ENCODE measurements at places on chromosomes 11 and 22.

DNA sequence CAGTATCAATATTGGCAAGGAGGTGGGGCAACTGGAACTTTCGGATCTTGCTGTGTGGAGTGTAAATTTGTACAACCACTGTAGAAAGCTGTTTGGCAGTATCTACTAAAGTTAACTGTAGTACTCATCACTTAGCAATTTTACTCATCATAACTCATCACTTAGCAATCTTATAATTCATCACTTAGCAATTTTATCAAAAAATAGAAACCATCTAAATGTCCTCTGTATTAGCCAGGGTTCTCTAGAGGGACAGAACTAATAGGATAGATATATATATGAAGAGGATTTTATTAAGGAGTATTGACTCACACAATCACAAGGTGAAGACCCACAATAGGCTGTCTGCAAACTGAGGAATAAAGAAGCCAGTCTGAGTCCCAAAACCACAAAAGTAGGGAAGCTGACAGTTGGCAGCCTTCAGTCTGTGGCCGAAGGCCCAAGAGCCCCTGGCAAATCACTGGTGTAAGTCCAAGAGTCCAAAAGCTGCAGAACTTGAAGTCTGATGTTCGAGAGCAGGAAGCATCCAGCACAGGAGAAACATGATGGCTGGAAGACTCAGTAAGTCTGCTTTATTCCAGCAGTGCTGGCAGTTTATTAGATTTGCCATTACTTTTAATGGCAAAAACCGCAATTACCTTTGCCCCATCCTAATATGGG lies 92.9 kb upstream of the USP47 start:
- DNase-seq = no peak

- peak; percentile 30 for DNase-seq
These were observed 5.0 kb downstream of the FTH1 start for GRCh38 chr11:61962213-61963015.

DNA sequence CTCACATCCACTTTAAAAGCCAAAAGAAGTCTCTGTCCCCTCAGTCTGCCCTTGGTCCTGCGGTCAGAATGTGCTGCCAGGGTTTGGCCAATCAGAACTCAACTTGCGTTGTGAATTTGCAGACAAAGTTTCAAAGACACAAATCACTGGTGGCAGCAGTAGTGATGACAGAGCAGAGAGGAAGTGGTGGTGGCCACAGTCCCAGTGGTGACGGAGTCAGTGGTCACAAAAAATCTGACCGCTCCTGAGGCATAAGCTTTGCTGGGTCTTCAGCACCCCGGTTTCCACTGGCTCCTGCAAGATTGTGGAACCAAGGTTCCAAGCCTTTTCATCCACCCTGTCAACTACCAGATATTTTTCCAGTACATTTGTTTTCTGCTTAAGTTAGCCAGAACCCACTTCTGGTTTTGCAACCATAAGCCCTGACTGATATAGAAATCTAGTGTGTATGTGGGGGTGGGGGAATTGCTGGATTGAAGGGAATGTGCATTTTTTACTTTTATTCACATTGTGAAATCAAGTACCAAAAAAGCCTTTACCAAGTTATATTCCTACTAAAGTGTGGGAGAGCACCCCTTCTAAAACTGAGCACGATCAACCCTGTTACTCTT lies 112.3 kb downstream of the TMPRSS5 start:
- no peak for DNase-seq

GRCh38 chr22:48794906-48795305 lies 1032.8 kb downstream of the BRD1 start:
- DNase-seq = no peak

DNA sequence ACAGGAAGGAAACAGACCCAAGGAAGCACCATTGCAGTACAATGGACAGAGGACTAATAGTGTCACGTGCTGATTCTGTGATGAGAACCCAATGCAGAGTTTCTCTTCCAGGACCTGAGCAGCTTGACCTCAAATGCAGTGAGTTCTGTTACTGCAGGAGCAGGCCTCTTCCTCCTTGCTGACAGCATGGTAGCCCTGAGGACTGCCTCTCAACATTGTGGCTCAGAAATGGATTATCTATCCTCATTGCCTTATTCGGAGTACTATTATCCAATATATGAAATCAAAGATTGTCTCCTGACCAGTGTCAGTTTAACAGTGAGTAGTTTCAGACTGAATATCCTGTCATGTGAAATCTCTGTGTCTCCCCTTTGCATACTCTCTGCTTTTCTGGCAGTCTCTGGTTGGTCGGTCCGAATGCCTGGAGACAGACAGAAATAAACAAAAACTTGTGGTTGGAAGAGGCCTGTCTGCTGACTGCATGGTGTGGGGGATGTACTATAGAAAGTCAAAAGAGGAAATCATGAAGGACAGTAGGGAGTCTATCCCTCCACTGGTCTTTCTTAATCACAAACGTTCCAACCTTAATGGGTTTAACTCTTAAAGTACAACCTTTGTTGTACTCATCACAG lies 6.9 kb upstream of the MS4A14 start:
- DNase-seq = peak; percentile 99

- no peak for DNase-seq
These were observed 87.8 kb upstream of the DRD2 start for GRCh38 chr11:113562981-113563461.

DNA sequence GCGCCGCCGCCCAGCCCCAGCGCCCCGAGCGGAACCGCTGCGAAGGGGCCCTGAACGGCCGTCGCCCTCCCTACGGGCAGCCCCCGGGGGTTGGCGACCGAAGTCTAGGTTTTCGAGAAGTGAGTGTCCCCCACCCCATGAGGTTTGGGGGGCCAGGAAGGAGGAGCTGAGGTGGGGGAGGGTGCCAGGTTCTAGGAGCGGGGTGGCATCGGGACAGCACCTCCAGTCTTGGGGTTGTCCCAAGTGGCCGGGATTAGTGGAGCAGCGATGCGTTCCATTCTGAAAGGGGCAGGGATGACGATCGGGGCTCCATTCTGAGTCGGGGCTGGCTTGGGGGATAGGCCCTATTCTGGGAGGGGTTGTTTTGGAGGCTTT lies 408 bp downstream of the PPP2R5B start:
- no peak for DNase-seq

GRCh38 chr22:40433416-40434090 lies 63.2 kb downstream of the SGSM3 start:
- no peak for DNase-seq

DNA sequence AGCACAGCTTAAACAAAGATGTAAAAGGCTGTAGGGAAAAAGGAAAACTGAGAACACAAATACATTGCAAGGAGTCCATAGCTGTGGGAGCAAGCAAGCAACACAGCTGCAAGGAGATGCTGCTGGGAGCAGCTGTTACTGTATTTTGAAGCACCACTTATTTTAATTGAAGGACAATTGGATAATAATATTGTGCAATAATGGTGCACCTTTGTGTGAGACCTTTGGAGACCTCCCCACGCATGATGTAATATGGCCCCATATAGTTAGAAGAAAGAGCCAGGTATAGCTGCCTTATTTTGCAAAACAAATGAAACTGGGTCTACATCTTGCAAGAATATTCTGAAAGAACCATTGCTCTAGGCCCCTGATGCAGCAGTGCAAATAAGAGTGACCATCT lies 191.1 kb upstream of the KIRREL3 start:
- DNase-seq = no peak

DNA sequence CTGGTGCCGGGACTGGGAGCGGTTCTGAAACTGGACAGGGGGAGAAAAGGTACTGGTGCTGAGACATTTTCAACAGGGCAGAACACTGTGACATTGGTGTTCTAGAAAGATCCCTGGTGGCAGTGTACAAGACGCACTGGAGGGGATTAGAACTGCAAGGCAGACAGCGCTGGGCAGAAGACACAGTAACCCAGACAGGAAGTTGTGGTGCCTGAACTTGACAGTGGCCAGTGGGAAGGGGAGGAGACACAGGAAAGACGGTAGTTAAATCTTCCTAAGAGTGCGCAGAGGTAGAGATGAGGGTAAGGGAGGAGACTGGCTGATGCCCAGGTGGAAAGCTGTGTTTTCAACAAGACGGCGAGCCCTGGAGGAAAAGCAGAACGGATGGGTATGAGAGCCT lies 24.5 kb downstream of the FAM227A start:
- DNase-seq = no peak

GRCh38 chr22:23245799-23246136 lies 65.5 kb downstream of the BCR start:
- DNase-seq = no peak

- DNase-seq = no peak
These were observed 56.6 kb downstream of the JAM3 start for GRCh38 chr11:134125507-134125906.

DNA sequence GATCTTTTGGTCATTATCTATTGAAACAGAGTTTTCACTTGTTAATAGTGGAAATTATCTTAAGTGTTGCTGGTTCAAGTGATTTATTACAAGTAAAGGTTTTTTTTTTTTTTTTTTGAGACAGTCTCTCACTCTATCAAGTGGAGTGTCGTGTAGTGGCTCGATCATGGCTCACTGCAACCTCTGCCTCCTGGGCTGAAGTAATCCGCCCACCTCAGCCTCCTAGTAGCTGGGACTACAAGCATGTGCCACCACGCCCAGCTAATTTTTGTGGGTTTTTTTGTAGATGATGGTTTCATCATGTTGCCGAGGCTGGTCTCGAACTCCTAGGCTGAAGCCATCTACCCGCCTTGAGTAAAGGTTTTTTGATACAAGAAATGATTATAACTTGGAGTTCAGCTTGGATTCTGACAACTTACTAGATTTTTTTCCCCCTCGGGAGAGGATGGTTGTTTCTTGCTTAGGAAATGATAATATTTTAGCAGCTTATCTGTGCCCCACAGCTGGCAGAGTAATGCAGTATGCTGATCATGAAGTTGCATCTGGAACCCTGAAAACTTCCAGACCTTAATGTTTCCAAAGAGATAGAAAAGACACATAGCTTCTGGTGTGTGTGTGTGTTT lies 68.9 kb downstream of the MTMR3 start:
- DNase-seq = no peak

GRCh38 chr11:38256436-38256835 lies 1658.4 kb upstream of the RAG2 start:
- DNase-seq = no peak

DNA sequence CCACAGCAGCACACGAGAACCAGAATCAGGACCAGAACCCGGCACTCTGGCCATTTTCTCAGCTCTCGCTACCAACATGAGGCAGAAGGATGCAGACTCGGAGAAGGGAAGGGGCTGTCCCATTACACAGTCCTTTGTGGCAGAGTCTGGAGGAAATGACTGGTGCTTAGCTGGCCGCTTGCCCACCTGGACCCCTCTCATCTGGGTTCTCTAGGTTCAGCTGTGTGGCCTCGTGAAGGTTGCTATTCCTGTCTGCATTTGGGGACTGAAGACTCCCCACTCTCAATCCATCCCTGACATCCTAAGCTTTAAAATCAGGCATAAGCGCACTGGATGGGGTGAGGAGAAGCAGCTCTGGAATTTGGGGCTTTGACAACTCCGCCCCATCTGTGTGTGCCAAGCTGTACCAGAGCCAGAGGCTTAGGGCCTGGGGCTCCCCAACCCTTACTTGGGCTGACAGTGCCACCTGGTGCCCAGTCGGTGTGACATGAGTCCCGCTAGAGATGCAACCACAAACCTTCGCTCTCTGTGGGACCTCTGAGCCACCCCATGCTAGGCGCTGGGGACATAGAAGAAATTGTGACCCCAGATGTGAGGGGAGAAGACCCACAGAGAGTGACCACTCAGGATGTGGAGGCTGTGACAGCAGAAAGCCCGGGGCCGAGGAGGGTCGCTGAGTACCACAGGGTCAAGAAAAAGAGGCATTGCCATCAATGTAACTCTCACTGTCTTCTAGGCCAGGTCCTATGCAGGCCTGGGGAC lies 35.8 kb upstream of the FCHSD2 start:
- peak; percentile 36 for DNase-seq

DNA sequence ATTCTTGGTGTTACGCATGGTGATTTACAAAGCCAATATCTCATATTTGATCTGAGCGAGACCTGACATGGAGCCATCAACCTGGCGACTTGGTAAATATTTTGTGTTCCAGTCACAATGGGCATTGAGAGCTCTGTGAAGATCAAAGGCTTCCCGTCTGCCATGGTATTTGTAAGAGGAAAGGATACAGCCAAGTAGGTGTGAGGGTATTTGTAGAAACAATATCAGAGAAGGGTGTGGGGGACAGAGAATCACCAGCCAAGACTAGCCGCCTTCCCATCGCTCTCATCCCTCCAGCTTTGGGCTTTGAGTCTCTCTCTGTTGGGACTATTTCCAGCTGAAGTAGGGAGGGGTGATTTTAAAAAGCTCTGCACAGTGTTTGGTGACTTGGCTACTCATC lies 173.4 kb upstream of the BDNF start:
- no peak for DNase-seq

- DNase-seq = no peak
These were observed 579 bp upstream of the SLC5A4 start for GRCh38 chr22:32255726-32256125.

DNA sequence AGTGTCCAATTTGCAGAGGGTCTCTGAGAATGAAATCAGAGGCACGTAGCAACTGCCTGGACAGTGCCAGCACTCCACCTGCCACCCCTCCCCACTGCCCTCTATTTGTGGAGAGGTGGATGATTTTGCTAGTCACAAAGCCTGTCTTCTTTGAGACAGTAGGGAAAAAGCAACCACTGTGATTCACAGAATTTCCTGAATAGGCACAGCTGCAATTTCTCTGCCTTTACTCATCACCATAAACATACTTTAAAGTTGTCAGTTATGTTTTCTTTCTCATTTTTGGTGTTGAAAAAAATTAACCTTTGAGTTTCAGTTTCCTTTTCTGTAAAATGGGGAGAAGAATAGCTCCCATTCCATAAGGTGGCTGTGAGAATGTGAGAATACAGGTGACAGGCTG lies 134.3 kb downstream of the TEAD1 start:
- no peak for DNase-seq

DNA sequence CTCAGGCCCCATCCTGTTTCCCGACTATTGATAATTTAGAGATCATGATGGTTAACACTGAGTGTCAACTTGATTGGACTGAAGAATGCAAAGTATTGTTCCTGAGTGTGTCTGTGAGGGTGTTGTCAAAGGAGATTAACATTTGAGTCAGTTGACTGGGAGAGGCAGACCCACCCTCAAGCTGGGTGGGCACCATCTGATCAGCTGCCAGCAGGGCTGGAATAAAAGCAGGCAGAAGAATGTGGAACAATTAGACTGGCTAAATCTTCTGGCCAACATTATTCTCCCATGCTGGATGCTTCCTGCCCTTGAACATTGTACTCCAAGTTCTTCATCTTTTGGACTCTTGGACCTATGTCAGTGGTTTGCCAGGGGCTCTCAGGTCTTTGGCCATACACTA lies 1170.0 kb upstream of the CNTN5 start:
- DNase-seq = no peak

- no peak for DNase-seq
These were observed 104.8 kb downstream of the NECTIN1 start for GRCh38 chr11:119624102-119624615.

GRCh38 chr22:43275545-43276317 lies 67.4 kb downstream of the SCUBE1 start:
- no peak for DNase-seq

GRCh38 chr22:49056301-49056700 lies 771.4 kb downstream of the BRD1 start:
- no peak for DNase-seq

DNA sequence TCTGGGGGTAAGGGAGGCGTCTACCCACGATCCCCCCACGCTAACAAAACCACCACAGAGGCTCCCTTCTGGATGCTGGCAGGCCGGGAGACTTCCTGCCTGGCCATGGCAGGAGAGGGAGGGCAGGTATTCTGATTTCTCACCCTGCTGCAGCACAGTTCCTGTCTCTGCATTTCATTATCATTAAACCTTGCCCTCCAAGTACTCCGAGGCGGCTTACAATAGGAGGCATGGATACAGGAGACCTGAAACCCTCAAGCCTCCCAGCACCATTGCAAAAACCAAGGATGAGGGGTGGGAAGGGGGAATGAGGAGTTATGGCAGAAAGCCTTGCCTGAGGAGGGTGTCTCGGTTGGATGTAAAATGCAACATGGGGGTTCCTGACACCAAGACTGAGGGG lies 44.1 kb upstream of the MN1 start:
- DNase-seq = no peak

Data from foreskin melanocyte (primary cell).